ENCODE measurements at places on chromosomes 16 and 17.

DNA sequence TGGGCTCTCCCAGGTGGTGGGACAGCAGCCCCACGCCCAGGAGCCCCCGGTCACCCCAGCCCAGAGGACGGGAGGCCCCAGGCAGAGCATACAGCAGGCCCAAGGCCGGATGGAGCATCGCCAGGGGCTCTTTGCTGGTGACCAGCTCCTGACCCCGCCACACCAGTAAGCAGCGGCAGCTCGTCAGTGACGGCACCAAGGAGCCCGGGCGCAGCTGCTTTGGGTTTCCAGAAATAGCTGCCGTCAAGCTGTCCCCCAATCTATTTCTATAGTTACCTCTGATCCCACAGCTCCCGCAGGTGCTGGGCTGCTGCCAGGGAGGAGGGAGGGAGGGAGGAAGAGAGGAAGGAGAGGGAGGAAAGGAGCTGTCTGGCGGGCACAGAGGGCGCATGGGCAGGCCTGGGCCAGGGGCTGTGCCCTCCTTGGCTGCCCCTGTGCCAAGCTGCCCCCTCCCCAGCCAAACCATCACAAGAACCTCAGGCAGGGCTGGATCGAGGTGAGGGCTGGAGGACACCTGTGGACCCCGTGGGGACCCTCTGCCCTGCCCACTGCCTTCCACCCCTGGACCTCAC, 10.8 kb upstream of the RASD1 start:
- H3K27ac ChIP-seq: no peak overlapping the region
- H3K4me1 ChIP-seq: no peaks in the 10 kb centered on the region
- H3K36me3 ChIP-seq: no peaks in the 10 kb centered on the region
- no peak overlapping the region for H3K4me3 ChIP-seq
- no peaks in the 10 kb centered on the region for H3K27me3 ChIP-seq
- no peak for DNase-seq

DNA sequence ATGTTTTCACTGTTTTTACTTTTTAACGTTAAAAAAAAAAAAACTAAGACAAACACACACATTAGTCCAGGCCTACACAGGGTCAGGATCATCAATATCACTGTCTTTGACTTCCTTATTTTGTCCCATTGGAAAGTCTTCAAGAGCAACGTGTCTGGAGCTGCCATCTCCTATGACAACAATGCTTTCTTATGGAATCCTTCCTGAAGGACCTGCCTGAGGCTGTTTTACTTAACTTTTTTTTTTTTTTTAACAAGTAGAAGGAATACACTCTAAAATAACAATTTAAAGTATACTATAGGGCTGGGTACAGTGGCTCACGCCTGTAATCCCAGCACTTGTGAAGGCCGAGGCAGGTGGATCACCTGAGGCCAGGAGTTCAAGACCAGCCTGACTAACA, 71.8 kb upstream of the BCAR1 start:
- no peaks in the 10 kb centered on the region for H3K36me3 ChIP-seq
- no peak overlapping the region for H3K27ac ChIP-seq
- no peak for DNase-seq
- H3K27me3 ChIP-seq: no peaks in the 10 kb centered on the region
- H3K4me3 ChIP-seq: no peak overlapping the region

- H3K36me3 ChIP-seq: no peaks in the 10 kb centered on the region
- no peaks in the 10 kb centered on the region for H3K27me3 ChIP-seq
- no peak for DNase-seq
- no peak overlapping the region for H3K4me3 ChIP-seq
Observed at GRCh38 chr16:25726430-25727098, 34.8 kb downstream of the HS3ST4 start.

- H3K4me3 ChIP-seq: no peak overlapping the region
- no peak for DNase-seq
Observed at GRCh38 chr17:10171581-10171981, 26.8 kb downstream of the GAS7 start.

GRCh38 chr17:14038206-14038605, 31.1 kb upstream of the COX10 start:
- H3K36me3 ChIP-seq: no peaks in the 10 kb centered on the region
- no peaks in the 10 kb centered on the region for H3K4me1 ChIP-seq
- H3K27ac ChIP-seq: no peak overlapping the region
- no peaks in the 10 kb centered on the region for H3K27me3 ChIP-seq

GRCh38 chr17:41529491-41529915, 1.4 kb upstream of the KRT19 start:
- no peak for DNase-seq
- H3K27ac ChIP-seq: no peak overlapping the region
- H3K4me3 ChIP-seq: no peak overlapping the region
- H3K4me1 ChIP-seq: no peaks in the 10 kb centered on the region

DNA sequence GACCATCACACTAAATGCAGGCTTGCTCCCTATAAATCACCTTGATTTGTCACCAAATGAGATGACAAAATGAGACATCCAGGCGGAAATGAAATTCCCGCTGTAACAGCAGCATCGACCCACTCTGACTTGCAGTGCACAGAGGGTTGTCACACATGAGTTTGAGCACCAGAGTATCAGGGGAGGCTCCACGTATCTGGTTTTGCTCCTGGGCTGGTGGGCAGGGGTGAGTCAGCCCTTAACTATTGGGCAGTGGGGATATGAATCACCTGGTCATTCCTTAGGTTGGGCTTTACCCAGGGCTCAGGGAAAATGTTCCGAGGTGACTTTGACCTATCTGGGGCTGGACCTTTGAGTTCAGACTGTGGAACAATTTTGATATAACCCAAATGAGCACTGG, 245.2 kb upstream of the CCL2 start:
- H3K4me3 ChIP-seq: no peak overlapping the region
- H3K27me3 ChIP-seq: no peaks in the 10 kb centered on the region
- H3K4me1 ChIP-seq: no peaks in the 10 kb centered on the region
- no peak for DNase-seq
- H3K27ac ChIP-seq: no peak overlapping the region

DNA sequence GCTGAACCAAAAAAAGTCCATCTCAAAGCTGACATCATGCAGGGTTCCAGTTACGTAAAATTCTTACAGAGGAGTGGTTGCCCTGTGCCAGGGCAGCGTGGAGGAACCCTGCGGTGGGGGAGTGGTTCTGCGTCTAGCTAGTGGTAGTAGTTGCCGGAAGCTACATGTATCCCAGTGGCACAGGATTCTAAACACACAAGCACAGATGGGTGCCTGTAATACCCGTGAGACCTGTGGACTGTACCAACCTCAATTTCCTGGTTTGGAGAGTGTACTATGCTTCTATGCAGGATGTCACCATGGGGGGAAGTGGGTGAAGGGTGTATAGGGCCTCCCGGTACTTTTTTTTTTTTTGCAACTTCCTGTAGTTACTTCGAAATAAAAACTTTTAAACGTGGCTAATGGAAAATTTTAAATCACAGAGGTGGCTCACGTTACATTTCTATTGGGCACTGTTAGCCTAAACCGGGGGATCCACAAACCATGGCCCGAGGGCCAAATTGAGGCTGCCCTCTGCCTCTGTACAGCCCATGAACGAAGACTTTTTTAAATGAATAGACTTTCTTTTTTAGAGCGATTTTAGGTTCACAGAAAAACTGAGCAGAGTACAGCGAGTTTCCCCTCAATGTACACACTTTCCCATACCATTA, 38.5 kb downstream of the TBC1D16 start:
- H3K27ac ChIP-seq: peak overlapping the region; percentile 85
- peaks cover 45% of the 10 kb centered on the region for H3K4me1 ChIP-seq
- H3K4me3 ChIP-seq: peak overlapping the region; percentile 50
- no peaks in the 10 kb centered on the region for H3K36me3 ChIP-seq

GRCh38 chr16:49944221-49944620, 80.8 kb upstream of the CNEP1R1 start:
- no peaks in the 10 kb centered on the region for H3K4me1 ChIP-seq
- no peaks in the 10 kb centered on the region for H3K27me3 ChIP-seq
- no peaks in the 10 kb centered on the region for H3K36me3 ChIP-seq
- no peak for DNase-seq
- H3K27ac ChIP-seq: no peak overlapping the region
- no peak overlapping the region for H3K4me3 ChIP-seq

DNA sequence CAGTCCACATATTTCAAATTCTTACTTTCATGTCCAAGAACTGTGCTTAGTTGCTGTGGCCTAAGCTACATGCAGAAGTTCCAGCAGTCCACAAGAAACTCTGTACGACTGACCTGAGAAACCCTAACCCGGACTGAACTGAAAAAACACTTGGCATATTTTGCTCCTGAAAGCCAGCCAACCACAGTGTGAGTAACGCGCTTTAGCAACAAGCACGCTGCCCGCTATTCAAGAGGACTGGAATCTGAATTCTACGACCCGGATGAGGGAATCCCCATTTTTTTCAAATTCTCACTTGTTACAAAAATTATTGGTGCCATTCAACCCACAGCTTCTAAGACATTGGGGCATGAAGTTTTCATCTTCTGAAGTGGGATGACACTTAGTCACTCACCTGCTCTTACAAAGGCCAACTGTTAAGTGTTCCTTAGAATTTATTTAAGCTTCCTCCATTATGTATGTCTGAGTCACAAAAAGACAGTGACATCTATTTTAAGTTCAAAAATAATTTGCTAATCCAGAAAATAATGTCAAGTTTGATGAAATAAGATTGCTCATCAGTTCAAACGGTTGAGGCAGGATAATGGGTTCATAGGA, 78.7 kb downstream of the CDYL2 start:
- DNase-seq: no peak
- H3K4me3 ChIP-seq: no peak overlapping the region
- no peaks in the 10 kb centered on the region for H3K27me3 ChIP-seq
- H3K4me1 ChIP-seq: peaks cover under 1% of the 10 kb centered on the region
- no peaks in the 10 kb centered on the region for H3K36me3 ChIP-seq

DNA sequence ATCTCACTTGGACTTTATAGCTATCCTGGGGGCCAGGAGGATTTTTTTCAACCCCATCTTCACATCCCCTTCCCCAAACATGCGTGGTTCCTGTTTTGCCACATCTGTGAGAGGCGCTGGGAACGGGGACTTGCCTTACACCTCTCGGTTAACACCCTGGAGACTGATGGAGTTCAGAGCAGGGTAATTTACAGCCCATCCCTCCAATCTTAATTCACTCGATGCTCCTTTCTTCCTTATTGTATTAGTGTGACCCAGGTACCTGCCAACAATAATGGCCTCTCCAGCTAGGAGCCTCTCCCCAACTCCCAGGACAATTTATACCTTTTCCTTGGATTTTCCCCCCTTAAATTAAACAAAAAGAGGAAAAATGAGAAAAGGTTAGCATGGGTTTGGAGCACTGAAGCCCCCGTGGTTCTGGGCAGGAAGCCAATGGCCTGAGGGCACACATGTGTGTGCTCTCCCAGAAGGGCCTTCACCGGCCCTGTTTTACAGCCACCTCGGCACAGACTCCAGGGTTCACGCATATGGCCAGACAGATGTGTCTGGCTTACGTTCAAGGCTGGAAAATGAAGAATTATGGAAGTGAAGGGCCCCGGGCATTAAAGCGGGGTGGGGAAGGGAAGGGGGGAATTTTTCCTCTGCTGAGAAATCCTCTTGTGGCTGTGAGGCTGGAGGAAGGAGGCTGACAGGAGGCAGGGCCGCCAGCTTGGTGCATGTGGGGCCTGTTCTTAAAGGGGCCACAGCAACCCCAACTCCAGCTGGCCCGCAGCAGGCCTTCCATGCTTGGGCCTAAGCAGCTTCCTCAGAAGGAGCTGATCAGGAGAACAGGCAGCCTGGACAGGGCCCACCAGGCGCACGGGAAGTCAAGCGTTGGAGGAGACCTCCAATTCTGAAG, 21.4 kb downstream of the HIC1 start:
- no peaks in the 10 kb centered on the region for H3K4me1 ChIP-seq
- no peak overlapping the region for H3K4me3 ChIP-seq
- H3K27ac ChIP-seq: no peak overlapping the region
- H3K27me3 ChIP-seq: no peaks in the 10 kb centered on the region
- H3K36me3 ChIP-seq: peaks cover 5% of the 10 kb centered on the region

DNA sequence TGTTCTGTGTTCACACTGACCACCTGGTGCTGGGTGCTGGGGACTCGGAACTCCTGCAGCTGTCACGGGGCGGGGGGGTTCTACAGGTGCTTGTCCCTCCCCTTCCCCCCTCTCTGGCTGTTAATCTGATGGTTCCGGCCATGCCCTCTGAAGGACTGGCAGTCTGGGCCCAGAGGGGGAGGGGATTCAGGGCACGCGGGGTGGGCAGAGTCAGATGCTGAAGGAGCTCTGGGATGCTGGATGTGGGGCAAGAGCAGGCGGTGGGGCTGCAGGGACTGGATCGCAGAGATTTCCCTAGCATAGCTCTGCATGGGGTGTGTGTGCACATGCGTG, 5.4 kb upstream of the TBX21 start:
- no peaks in the 10 kb centered on the region for H3K27me3 ChIP-seq
- no peak overlapping the region for H3K27ac ChIP-seq
- DNase-seq: no peak
- H3K4me3 ChIP-seq: no peak overlapping the region

DNA sequence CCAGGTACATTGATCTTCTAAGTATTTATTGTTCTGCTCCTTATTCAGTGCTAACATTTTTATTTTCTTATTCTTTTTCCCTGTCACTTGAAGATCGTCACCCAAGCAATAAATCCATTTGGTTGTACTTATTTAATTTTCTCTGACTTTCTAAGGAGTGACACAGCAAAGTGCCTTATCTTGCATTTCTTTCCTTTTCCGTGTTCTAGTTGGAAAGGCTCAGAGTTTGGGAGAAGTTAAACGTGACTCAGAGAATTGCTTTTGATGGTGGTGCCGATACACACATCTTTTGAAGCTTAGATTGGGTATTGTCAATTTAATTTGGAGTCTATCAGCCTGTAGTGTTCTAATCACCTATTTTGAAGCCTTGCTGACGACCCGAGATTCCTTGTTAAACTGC, 72.0 kb downstream of the PITPNC1 start:
- H3K4me1 ChIP-seq: peaks cover 60% of the 10 kb centered on the region
- DNase-seq: no peak
- H3K36me3 ChIP-seq: no peaks in the 10 kb centered on the region
- peak overlapping the region; percentile 10 for H3K4me3 ChIP-seq

DNA sequence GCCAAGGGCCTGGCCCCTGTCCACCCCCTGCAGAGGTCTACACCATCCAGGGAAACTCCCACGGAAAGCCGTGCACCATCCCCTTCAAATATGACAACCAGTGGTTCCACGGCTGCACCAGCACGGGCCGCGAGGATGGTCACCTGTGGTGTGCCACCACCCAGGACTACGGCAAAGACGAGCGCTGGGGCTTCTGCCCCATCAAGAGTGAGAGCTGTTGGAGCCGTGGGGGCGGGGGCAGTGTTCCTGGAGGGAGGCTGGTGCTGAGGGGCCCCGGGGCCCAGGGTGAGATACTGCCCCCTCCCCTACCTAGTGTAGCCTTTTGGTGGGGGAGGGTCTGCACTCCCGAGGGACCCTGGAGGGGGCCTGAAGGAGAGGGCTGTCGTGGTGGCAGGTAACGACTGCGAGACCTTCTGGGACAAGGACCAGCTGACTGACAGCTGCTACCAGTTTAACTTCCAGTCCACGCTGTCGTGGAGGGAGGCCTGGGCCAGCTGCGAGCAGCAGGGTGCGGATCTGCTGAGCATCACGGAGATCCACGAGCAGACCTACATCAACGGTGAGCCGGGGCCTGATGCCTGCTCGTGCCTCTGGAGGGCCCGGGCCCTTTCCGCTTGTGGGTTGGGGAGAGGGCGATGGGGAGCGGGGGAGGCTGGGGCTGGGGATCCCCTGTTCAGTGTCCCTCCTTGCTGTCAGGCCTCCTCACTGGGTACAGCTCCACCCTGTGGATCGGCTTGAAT, 38.8 kb downstream of the MRC2 start:
- no peak for DNase-seq
- H3K27me3 ChIP-seq: no peaks in the 10 kb centered on the region
- H3K4me3 ChIP-seq: no peak overlapping the region
- H3K36me3 ChIP-seq: no peaks in the 10 kb centered on the region
- H3K27ac ChIP-seq: no peak overlapping the region

- H3K27me3 ChIP-seq: no peaks in the 10 kb centered on the region
- peak; percentile 70 for DNase-seq
- no peak overlapping the region for H3K4me3 ChIP-seq
- peaks cover 25% of the 10 kb centered on the region for H3K36me3 ChIP-seq
Observed at GRCh38 chr17:40168262-40168832, 8.9 kb upstream of the RAPGEFL1 start.
